Fibroblast of lung (primary cell): ENCODE measurements at places on chromosomes 13 and 19. TPM values are rescaled to one million over a fixed set of nuclear protein-coding genes. Genes with fewer than 3 reads are reported as not detected.

DNA sequence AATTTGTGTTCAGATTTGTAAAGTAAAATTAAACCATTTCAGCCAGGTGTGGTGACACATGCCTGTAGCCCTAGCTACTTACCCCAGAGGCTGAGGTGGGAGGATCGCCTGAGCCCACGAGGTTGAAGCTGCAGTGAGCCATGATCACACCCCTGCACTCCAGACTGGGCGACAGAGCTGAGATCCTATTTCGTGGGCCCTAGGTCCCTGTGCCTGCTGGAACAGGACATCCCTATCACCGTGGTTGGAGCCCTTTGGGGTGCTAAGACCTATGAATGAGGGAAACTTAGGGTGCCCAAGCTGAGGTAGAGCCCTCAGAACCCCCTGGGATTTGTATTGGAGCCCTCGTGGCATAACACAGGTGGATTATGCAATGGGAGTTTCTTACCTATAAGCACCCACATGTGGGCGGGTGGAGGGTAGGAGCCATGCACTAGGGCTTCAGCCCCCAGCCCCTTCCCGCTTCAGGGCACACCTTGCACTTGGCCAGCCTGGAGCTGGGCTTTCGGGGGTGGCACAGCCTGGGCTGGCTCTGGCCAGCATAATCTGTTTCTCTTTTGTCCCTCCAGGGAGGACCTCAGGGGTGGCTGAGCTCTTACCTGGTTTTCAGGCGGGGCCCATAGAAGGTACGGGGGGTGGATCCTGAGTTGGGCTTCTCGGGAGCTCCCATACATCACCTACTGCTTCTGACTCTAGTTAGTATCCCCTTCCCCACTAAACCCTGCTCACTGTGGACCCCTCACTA, 7.2 kb upstream of the USF2 start:
- DNase-seq = no peak

DNA sequence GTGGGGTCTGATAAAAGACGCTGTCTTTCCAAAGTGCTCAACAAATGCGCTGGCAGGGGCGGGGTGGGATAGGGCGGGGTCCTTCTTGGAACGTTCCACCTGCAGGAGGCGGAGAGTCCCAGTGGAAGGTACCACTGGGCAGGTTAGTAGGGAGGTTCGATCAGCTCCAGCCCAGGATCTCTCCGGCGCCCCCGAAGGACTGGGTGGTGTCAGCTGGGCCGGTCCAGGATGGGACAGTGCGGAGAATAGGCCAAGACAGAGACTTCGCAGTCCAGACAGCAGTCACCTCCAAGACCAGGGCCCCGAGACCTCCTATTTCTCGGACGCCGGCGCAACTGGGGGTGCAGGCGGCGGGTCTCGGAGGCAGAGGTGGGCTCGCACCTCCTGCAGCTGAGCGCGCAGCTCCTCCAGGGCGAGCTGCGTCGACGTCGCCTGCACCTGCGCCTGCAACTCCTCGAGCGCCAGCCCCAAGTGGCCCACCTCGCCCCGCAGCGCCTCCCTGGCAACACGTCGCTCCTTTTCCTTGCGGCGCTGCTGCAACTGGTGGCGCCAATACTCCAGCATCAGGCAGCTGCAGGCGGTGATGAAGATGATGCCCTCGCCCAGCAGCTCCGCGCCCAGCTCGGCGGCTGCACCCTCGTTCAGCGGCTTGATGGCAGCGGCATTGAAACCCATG, 21.6 kb downstream of the VASP start:
- DNase-seq = peak; percentile 44

GRCh38 chr19:47618771-47619170, 9.8 kb downstream of the BICRA start:
- DNase-seq = peak; percentile 46

GRCh38 chr19:1825909-1826556, 14.0 kb upstream of the ATP8B3 start:
- peak; percentile 47 for DNase-seq

DNA sequence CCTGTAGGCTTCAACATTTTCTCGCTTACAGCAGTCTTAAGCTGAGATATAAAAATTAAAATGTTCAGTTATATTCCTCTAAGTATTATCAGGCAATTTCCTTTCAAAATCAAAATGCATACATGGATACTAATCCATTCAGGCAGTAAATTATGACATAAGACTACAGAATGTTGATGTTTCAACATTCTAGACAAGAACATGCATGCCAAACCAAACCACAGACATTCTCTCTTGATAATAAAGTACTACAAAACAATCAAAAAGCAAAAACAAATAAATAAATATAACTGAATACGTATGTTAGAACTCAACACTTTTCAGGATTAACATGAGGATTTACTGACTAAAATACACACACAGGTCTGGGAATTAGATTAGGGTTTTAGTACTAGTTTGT, 7.7 kb downstream of the DIS3 start:
- peak; percentile 8 for DNase-seq

- DNase-seq = no peak
Observed at GRCh38 chr13:32114284-32114950, 82.8 kb downstream of the FRY start.

- peak; percentile 49 for DNase-seq
Observed at GRCh38 chr19:29967623-29968022, 25.6 kb downstream of the URI1 start.

DNA sequence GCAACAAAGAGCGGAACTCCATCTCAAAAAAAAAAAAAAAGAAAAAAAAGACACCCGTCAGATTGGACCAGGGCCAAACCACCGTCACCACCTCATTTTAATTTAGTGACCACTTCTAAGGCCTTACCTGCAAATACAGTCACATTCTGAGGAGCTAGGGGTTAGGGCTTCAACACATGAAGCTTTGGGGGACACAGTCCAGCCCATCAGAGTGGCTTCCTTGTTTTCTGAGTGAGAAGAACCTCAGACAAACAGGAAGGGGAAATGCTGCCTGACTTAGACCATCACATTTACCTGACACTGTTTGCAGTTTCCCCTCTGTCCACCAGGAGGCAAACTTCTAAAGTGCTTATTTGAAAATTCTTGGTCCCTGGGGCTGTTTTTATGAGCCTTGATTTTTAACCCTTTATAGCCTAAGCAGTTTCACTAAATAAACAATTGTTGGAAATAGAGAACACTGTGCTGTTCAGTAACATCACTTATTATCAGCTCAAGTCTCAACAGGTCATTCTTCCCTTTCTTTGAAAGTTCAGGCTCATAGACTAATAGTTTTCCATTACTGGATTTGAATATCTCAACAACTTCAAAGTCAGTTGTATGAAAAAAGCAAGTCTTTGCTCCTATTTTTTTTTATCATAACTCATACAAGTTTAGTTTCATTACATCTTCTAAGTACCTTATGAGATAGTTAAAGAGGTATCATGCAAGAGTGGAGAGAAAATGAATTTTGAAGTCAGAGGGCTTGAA, 74.9 kb upstream of the WASF3 start:
- DNase-seq = peak; percentile 62

- no peak for DNase-seq
Observed at GRCh38 chr19:38577826-38578225, 39.9 kb downstream of the MAP4K1 start.

Gene NLRP7
- total RNA-seq = not detected in 2 replicates

Gene CADM4
- 1.5 and 2.1 TPM in 2 replicates for total RNA-seq

Gene ZNF132
- 9.5 and 14.5 TPM in 2 replicates for total RNA-seq

Gene PKN1
- 125 and 141 TPM in 2 replicates for total RNA-seq

Gene ERICH6B
- total RNA-seq = not detected in 2 replicates
